Heart left ventricle (tissue), 16 donors: ENCODE measurements at places on chromosomes 13 and 19.

DNA sequence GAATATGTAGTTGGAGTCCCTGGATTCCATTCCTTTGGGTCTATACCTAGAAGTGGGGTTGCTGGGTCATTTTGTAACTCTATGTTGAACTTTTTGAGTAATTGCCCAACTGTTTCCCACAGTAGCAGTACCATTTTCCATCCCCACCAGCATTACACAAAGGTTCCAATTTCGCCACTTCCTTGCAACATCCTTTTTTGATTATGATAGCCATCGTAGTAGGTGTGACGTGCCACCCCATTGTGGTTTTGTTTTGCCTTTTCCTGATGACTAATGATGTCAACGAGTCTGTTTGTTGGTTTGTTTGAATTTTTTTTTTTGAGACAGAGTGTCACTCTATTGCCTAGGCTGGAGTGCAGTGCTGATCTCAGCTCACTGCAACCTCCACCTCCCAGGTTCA is 3.3 kb upstream of the PEX11G start:
- DNase-seq, result no peak

GRCh38 chr13:110480161-110480560 is 81.4 kb downstream of the RAB20 start:
- DNase-seq, result no peak

- DNase-seq, result no peak
Observed at GRCh38 chr13:109383683-109384082, 402.7 kb downstream of the IRS2 start.

- no peak for DNase-seq
Observed at GRCh38 chr13:40777809-40778175, 6.8 kb upstream of the MRPS31 start.

DNA sequence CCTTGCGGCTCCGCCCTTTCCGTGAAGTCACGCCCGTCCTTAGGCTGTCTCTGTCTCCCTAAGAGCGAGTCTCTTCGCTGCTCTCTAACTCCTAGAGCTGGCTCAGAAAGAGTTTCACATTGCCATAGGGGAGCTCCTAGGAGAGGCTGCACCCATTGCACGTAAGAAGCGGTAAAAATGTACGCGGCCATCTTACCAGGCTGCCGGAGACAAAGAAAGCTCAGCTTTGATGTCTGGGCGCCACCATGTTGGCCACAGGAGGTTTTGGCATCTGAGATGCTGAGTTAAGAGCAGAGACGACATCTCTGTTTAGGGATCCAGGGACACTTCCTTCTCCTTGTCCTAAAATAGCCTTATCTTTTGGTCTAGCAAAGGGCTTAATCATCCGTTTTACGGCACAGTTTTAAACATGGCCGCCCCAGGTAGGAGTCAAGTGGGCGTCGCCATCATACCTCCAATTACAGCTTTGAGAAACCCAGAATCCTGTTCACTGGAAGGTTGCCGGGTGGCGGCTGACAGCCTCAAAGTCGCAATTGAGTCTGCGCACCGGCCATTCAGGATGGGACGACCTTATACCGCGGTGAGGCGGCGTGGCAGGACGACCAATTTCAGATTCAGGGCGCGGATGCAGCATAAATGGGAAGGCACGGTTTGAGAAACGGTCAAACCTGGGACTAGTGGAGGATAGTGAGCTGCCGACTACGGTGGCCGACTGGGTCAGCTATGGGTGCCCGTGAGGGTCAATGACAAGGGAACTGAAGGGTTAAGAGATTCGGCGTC is at the start of gene ZNF793:
ZNF793 (plus strand) TSS at position 553 of the 780 bp plus-strand sequence. CDS start 16,501 bp downstream, outside the sequence.
- DNase-seq, result peak; percentile 84

- no peak for DNase-seq
Observed at GRCh38 chr13:64000321-64000720, 2584.7 kb upstream of the PCDH20 start.

GRCh38 chr19:16376649-16377048 is 52.0 kb downstream of the KLF2 start:
- no peak for DNase-seq

DNA sequence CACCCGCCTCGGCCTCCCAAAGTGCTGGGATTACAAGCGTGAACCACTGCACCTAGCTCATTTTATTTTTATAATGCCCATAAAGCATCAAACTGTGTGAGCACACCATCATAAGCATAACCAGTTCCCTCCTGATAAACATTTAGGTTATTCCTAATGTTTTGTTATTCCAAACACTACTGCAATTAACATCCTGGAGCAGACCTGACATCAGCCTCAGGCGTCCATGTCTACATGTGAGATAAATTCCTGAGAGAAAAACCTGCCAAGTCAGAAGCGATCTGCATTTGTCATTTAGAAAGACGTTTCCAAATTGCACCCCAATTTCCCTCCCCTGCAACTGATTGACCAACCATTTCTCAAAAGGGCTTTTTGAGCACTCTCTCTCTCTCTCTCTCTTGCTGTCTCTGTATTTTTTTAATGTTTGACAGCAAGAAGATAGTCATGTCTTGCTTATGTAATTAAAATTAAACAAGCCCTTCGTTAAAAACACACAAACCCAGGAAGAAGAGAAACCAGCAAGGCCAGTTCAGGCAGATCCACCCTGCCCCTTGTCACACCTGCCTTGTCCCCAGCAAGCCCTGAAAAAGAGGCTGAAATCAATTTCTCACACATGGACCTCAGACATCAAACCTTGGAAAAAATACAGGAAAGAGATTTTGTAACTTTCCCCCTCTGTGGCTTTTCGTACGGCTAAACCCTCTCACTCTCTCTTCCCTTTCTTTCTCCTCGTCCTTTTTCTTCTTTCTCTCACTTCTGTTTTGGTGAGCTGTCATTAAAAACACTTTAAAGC is 9.9 kb downstream of the LYPD3 start:
- DNase-seq, result no peak

DNA sequence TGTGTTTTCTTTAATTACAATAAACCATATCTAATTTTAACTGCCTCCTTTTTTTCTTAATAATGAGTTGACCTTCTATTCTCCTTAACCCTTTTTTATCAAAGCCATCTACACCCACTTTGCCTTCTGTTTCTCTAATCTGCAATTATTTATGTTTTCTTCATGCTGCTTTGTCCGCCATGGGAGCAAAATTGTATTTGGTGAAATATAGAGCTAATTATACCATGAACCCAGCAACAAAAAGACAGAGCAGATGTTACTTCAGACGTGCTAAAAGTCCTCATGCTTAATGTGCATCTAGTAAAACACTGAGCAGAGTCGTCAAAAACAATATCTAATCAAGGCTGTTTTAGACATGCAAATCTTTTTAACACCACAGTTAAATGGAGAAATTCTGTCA is 264.7 kb downstream of the DACH1 start:
- no peak for DNase-seq

DNA sequence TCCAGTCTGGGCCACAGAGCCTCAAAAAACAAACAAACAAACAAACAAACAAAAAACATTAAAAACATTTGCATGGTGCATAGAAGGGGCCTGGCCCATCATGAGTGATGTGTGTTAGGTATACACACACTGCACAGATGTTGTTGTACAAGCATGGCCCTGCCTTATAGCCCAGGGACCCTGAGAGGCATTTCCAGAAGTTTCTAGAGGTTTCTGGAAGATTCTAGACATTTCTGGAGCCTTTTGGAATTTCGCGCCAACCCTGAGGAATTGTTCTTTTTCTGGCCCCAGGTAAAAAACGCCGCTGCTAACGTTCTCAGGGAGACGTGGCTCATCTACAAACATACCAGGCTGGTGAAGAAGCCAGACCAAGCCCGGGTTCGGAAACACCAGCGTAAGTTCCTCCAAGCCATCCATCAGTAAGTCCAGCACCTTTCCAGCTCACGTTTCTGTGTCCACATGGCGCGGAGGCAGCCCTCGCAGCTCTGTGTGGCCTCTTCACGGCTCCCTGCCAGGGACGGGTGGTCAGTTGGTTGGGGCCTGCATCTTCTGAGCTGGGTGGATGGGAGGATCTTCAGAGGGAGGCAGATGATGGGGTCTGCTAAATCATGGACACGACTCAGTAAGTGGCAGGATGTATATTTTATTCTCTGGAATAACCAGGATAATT is 18.4 kb upstream of the ARRDC2 start:
- DNase-seq, result no peak
